ENCODE measurements at places on chromosomes 4 and X. TPM values are rescaled to one million over a fixed set of nuclear protein-coding genes. Genes with fewer than 3 reads are reported as not detected.

DNA sequence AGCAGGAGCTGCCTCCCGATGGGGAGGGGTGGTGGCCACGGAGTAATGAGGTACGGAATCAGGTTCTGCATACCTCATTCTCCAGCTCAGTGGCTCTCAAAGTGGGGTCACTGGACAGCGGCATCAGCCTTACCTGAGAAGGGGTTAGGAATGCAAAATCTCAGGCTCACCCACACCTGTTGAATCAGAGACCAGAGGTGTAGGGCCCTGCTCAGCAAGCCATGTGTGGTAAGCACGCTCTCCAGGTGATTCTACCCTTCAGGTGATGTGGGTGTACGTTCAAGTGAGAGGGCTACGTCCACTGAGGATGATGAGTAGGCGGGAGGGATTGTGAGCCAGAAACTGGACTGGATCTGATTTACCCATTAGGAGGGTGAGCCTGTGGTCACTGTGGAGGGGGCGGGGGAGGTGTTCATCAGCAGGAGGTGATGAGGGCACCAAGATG, 65.8 kb downstream of the ANAPC4 start:
- peak; percentile 57 for DNase-seq

DNA sequence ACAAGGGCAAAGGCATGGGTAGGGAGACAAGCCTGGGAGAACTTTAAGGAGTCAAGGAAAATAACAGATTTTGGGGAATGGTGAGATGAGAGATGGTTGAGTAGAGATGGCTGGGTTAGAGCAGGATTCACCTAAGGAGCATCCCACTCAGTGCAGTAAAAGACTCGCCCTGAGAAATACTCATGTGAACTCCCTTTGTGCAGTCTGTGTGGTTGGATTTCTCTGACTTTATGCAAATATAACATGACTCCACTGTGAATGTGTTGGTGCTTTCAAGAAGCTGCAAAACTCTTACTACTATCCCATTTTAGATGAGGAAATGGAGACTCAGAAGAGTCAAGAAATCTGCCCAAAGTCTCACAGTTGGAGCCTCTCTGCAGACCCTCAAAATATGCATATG, 129.8 kb upstream of the LIMCH1 start:
- no peak for DNase-seq

DNA sequence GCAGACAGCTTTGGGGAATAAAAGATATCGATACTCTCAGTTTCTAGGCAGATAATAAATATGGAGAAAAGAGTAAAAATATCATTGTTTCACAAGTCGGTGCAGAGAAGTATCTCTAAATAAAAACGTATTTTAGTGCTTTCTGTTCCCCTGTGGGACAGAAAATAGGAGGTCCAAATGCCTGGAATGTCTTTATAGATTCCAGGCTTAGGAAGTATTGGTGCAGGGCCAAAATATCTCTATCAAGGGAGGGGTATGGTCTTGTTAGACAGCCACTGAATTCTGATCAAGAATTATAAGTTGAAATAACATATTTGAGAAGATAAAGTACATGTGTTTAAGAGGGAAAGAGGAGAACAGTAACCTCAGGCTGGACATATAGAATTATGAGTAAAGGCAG, 596.4 kb downstream of the PCDH18 start:
- no peak for DNase-seq

DNA sequence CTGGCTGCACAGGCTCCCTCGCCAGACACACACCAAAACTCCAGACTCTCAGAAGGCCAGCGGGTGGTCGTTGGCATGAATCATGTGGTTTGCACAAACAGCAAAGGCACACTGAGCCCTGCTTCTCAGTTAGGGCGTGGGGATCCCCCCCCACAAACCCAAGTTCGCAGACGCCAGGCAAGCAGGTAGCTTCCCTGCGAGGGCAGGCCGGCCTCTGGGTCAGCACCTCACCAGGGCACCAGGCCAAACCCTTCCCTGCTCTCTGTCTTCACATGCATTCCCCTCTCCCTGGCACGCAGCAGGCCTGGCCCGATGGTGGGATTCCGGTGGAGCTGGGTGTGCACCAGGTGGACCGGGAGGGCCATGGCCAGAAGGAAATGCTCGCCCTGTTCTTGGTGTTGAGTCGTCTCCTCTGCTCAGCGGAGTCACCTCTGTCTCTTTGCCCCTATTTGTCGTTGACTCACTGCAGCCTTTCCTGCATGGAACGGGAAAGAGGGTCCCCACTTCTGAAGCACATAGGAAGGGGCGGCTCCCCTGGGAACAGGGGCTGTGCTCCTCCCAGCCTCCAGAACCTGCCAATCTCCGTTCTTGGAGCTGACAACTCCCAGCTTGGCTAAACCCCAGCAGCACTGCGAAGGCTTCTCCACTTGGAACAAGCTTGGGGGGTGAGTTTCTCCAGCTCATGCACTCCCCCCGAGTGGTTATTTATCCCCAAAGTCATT, 51.4 kb downstream of the SORCS2 start:
- no peak for DNase-seq

DNA sequence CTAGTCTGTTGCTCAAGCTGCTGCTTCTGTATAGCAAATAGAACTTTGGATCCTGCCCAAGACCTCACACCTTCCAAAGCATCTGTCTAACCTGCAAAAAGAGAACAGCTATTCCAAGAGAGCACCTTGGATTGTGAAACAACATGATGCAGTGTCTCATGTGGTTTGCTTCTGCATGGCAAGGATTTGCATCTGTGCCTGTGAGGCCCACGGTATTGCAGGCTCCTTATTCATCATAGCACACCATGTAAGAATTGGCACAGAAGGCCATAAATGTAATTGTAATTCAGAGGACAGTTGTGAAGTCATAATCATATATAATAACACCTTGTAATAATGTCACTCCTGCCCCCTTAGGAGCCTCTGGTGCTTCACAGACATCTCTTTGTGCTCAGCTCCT, 147.1 kb downstream of the ZNF674 start:
- DNase-seq: no peak

- no peak for DNase-seq
Observed at GRCh38 chr4:53055274-53055673, 193.2 kb downstream of the RASL11B start.

DNA sequence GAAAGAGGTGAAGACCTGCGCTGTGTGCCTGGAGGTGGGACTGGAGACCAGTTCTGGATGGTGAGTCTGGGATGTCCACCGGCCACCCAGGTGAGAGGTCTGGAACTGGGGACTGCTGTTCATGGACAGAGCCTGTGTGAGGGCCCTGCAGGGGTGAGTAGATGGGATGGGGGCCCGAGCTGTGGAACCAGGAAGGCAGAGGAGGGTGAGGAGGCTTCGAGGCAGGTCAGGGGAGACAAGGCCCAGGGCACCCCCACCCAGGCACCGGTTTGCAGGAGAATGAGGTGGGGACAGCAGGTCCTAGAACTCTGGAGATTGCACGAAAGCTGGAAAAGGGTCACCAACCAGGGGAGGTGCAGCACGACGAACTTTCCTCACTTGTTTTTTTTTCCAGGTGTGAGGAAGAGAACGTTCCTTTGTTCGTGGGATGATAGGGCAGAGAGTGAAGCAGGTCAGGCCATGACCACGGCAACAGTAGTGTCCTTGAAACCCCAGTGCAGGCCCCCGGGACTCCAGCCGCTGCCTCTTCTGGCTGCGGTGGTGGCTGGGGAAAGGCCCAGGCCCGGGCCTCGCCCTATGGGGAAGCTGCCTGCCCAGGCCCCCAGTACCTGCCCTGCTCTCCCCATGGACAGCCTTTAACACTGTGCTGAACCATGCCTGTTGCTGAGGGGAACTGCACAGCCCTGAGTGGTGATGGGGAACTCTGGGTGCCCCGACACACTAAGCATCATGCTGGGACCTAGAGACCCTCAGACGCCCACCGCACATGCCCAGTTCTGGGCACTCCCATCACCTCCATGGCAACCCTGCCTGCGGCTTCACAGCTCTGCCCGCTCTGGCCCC, 22.9 kb downstream of the TNIP2 start:
- no peak for DNase-seq

- DNase-seq: no peak
Observed at GRCh38 chr4:25769251-25769650, 93.5 kb downstream of the SEL1L3 start.

- no peak for DNase-seq
Observed at GRCh38 chr4:100519205-100519604, 1.4 kb upstream of the EMCN start.

GRCh38 chr4:150960079-150960478, 55.0 kb downstream of the LRBA start:
- no peak for DNase-seq

DNA sequence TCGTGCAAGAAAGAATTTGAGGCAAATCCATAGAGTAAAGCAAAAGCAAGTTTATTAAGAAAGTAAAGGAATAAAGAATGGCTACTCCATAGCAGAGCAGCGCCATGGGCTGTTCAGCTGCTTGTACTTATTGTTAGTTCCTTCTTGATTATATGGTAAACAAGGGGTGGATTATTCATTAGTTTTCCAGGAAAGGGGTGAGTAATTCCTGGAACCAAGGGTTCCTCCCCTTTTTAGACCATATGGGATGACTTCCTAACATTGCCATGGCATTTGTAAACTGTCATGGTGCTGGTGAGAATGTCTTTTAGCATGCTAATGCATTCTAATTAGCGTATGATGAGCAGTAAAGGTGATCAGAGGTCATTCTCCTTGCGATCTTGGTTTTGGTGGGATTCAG, 23.5 kb upstream of the CEP135 start:
- no peak for DNase-seq

DNA sequence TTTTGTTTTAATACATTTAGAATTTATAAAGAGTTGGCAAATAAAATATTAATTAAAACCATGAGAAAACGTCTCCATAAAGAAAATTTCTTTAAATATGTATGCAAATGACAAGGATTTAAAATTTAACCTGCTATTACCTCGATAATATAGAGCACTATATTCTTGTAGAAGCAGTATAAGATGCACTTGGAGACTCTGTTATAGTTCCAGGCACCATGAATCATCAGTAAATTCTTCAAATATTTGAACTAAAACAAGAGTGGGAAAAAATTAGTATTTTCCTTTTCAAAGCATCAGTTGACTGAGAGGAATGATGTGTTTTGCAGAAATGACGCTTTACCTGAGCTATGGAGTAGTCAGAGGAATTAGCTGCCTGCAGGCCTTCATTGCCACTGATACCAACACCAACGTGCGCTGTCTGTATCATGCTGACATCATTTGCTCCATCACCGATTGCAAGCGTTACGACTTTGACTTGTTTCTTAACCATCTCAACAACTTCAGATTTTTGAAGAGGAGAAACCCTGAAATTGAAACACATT, 67.3 kb downstream of the SHISA3 start:
- no peak for DNase-seq

GRCh38 chr4:98619180-98619579, 39.2 kb downstream of the TSPAN5 start:
- no peak for DNase-seq

- DNase-seq: no peak
Observed at GRCh38 chr4:80112236-80112635, 39.2 kb upstream of the ANTXR2 start.

DNA sequence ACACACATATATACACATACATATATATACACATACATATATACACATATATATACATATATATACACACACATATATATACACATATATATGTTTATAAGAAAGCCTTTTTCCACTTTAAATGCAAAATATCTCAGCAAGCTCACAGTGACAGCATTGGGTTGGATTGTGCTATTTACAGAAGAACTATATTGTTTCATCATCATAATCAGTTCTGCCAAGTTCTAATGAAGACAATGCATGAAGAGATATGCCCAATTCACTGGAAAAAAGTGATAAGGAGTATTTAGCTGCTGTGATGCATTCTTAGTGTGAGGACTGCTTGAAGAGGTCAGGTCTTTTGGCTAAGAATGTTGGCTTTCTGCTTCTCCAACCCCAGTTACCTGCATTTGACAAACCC, 54.4 kb downstream of the RNF150 start:
- DNase-seq: no peak

DNA sequence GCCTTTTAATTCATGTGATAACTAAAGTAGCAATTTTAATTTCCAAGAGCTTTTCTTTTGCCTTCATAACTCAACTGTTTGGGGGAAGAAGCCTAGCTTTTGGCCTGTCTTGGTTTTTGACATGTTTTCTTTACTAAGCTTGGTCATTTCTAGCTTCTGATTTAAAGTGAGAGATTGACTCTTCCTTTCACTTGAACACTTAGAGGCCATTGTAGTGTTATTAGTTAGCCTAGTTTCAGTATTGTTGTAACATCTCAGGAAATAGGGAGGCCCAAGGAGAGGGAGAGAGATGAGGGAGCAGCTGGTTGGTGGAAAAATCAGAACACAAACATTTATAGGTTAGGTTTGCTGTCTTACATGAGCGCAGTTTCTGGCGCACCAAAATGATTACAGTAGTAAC, 44.8 kb downstream of the DCLK2 start:
- no peak for DNase-seq

DNA sequence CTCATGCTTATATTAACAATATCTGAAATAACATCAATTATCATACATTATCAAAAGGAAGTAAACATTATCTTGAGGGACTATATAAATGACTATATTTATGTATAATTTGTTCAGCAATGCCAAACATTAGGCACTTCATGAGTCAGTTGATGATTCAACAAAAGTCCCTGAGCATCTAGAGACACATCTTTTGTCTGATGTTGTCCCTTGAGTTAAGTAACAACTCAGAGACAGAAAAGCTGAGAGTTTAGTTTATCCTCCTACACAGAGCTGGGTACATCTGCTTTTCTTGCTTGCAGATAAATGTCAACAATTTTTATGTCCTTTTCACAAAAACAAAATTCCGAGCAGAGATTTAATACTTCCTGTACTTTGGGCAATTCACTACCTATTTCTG, 311.1 kb downstream of the INPP4B start:
- DNase-seq: no peak

GRCh38 chr4:112296949-112297880, at the start of gene ALPK1:
ALPK1 (plus strand) TSS chr4:112297369.
- no peak for DNase-seq

FAT4 gene
- total RNA-seq: 7.3 TPM

FGFRL1 gene
- 54.1 TPM for total RNA-seq

F8A2 gene
- total RNA-seq: not detected

TASL gene
- total RNA-seq: 4.0 TPM
